ENCODE measurements at places on chromosomes 4 and X. TPM values are rescaled to one million over a fixed set of nuclear protein-coding genes. Genes with fewer than 3 reads are reported as not detected.

GRCh38 chr4:78532046-78532445 is 19.5 kb upstream of the ANXA3 start:
- DNase-seq, result no peak

- DNase-seq, result no peak
Observed at GRCh38 chr4:90002441-90003062, 107.9 kb downstream of the MMRN1 start.

DNA sequence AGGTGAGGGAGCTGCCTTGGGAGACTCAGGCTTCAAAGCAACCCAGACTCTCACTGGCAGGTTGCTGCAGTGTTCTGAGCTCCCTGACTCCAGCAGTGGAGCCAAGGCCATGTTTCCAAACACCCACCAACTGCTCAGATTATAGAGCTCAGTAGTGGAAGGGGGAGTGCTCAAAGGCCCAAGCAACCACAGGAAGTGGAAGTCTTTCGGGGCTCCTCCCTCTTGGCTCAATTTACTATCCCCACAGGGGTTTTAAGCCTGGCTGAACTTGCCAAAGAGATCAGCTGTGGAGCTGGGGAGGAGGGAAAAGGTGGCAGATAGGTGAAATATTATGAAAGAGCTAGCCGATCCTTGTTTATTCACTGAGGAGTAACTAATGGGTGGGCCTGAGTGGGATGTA is 82.5 kb downstream of the HPRT1 start:
- DNase-seq, result no peak

GRCh38 chr4:93842601-93843252 is 14.2 kb downstream of the ATOH1 start:
- DNase-seq, result no peak

- DNase-seq, result peak; percentile 86
Observed at GRCh38 chr4:185504098-185505047, 30.9 kb downstream of the PDLIM3 start.

Gene PAGE1
- not detected for total RNA-seq

- no peak for DNase-seq
Observed at GRCh38 chr4:186569533-186570192, 14.3 kb upstream of the MTNR1A start.

GRCh38 chrX:40082447-40083119 is 15.2 kb downstream of the BCOR start:
- DNase-seq, result no peak

Gene MAMLD1
- total RNA-seq, result 2.7 TPM

- no peak for DNase-seq
Observed at GRCh38 chr4:98284640-98285046, 23.5 kb downstream of the RAP1GDS1 start.

DNA sequence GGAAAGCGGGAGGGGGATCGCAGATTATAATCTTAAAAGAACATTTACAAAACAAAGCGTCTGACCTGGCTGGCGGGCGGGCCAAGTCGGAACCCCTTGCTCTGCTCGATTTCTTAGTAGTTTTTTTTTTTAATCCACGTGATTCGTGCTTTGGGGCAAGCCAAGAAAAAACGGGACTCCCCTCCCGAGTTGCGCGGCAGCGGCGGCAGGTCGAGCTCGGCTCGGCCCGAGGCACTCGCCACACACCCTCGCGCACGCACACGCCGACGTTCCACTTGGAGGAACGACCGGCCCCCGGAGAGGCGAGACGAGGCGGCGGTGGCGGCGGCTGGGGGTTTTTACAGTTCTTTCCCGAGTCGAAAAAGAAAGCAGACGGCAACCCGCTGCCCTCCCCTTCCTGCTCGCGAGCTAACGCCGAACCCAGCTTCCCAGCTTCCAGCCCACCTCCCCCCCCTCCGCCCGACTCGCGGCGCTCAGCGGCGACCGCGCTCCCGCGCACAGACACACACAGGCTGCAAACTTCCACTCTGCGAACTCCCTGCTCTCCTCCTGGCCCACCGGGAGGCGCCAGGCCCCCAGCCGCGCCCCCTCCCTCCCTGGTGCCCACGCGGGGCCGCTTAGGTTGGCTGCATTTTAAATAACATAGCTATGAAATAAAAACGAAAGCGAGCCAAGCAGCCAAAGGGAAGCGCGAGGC is 1.2 kb downstream of the BCOR start:
- DNase-seq, result peak; percentile 60

DNA sequence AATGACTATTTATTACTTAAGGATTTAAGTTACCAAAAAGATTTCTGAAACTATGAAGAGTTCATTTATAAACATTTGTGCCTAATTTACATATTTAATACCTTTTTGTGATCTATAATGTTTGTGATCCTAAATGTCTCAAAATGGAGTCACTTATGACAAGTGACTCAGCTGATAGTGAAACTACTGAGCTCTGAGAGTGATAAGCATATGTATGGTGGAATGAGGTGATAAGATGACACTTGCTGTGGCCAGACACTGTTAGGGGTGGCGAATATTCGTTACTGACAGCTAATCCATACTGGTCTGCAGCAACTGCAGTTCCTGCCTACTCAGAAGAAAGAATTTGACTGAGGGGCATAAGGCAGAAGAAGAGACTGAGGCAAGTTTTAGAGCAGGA is 5.5 kb upstream of the NXF3 start:
- no peak for DNase-seq

- no peak for DNase-seq
Observed at GRCh38 chrX:118666521-118666920, 60.9 kb upstream of the IL13RA1 start.

Gene ATP11C
- total RNA-seq, result 7.2 TPM

Gene CHRDL1
- total RNA-seq, result 37.8 TPM

DNA sequence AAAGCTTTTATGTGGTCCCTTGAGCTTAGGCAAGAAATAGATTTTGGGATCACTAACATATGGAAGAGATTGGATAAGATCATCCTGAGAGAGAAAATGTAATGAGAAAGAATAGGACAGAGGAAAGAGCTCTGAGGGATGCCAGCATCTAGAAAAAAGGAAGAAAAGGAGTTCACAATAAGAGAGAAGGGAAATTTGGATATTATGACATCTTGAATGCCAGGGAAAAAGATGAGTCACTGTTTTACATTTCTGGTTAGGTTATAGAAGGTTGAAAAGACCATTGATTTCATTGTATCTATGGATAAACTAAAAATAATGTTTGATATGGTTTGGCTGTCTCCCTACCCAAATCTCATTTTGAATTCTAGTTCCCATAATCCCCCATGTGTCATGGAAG is 208.5 kb downstream of the MAD2L1 start:
- DNase-seq, result no peak

GRCh38 chr4:4746444-4746843 is 113.0 kb upstream of the MSX1 start:
- DNase-seq, result no peak

DNA sequence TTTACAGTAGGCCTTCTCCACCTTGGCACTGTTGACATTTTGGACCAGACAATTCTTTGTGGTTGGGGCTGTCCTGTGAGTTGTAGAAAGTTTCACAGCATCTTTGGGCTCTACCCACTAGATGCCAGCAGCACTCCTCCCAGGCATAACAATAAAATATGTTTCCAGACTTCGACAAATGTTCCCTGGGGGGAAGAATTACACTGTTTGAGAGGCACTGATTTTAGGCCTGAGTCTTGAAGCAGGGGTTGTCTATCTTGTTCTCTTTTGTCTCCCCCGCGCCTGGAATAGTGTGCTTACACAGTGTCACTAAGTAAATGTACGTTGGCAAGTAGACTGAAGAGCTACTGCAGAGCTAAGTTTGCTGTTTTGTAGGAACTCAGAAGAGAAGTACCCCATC is 254.4 kb upstream of the BOD1L1 start:
- DNase-seq, result no peak

Gene PRRG3
- 1.1 TPM for total RNA-seq

GRCh38 chr4:87363552-87363951 is 27.4 kb downstream of the HSD17B11 start:
- no peak for DNase-seq

Gene TBC1D9
- 15.6 TPM for total RNA-seq

Gene IL13RA2
- 0.37 TPM for total RNA-seq

GRCh38 chr4:176790398-176790797 is 2.3 kb downstream of the VEGFC start:
- DNase-seq, result no peak

DNA sequence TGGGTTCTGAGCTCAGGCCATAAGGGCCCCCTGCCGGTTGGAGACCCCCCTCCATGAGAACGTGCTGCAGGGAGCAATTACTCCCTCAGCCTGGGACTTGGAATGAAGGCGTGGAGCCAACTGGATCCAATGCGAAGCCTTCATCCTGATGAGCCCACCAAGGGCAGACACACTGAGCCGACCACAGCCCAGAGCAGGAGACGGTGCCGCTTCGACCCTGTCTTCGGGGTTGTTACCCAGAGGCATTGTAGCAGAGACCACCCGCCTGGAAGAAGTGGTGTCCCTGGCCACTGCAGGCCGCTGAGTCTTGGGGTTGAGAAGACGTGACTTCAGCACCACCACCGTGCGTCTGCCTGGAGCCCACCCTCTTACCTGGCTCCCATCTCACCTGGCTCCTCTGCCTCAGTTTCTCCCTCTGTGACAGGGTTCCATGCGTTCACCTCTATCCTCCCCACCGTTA is 7.0 kb upstream of the NKX1-1 start:
- DNase-seq, result no peak

GRCh38 chr4:106569146-106570031 is 200.8 kb upstream of the GIMD1 start:
- no peak for DNase-seq

Gene IGBP1
- 39.8 TPM for total RNA-seq

Gene GALNT7
- total RNA-seq, result 5.8 TPM

DNA sequence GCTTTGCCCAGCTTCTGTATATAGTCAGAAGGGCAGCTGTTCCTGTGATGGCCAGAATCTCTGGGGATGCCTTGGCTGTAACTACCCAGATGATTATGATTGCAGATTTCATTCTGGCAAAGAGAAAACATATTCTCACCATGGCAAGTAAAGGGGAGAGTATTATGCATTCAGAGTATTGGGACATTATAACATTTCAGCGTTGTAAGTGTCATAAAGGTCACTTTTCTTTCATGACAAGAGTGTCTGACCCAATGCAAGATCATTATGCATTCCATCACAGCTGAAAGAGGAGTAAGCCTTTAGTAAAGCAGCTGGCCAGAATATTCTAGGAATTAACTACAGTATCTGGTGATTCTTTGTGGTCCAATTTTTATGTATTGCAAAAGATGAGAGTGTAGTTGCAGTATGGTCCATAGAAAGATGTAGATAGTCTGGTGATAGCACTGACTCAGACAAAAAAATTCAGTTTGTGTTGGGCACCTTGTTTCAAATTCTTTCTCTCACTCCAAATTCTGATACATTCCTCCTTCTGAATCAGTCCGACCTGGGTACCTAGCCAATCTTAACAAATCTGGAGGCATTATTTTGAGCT is 2366.3 kb downstream of the PCDH7 start:
- DNase-seq, result no peak

- no peak for DNase-seq
Observed at GRCh38 chr4:97121493-97121892, 1021.8 kb downstream of the STPG2 start.

DNA sequence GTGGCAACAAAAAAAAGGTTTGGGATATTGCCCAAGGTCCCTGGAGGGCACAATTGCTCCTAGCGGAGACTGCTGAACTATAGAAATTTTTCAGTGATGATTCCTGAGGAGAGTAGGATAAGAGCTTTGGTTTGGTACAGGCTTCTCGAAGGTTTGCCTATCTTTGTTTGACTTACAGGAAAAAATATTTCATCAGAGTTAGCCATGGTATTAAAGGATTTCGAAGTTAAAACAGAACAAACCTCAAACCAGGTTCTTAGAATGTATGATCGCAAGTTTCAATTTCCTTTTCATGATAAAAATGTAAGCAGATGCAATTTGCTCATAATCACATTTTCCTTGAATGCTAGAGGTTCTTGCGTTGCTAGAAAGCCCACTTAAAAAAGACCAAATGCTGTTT is 1.7 kb downstream of the EGFL6 start:
- no peak for DNase-seq

Gene CC2D2A
- total RNA-seq, result 7.0 TPM

DNA sequence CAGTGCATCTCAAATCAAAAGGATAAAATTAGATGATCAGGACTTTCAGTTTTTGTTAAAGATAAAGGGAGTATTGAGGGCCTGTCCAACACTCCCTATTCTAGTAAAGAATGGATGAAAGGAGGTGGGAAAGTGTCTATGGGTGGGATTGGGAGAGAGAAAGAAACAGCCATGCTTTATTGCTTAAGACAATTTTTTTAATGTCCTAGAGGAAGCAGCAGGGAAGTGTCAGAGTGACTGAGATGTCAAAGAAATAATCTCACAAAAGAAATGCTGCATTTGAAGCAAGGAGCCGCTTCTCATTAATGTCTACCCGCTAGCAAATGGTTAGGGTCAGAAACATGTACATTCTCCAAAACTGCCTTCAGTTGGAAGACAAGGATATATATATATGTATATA is 117.4 kb upstream of the GALNT7 start:
- no peak for DNase-seq

GRCh38 chr4:127896528-127896927 is 15.8 kb downstream of the PLK4 start:
- no peak for DNase-seq

GRCh38 chrX:86195343-86195742 is 47.1 kb downstream of the DACH2 start:
- DNase-seq, result no peak

- no peak for DNase-seq
Observed at GRCh38 chr4:145315811-145316225, 135.4 kb upstream of the OTUD4 start.

DNA sequence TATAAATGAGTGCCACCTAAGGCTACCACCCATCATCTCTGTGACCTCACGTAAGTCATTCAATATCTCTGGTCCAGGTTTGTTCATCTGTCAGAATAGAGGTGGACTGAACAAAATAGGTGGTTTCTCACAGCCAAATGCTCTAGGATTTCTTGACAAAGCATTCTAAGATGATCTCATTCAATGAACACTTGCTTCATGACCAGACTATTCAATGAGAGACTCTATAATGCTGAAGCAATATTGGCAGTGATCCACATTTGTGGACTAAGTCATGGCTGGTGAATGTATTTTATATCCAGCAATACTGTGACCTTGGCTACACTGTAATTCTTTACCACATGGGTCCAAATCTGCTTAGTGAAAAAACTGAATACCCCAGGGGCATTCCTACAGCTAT is 37.9 kb downstream of the LDB2 start:
- DNase-seq, result no peak

DNA sequence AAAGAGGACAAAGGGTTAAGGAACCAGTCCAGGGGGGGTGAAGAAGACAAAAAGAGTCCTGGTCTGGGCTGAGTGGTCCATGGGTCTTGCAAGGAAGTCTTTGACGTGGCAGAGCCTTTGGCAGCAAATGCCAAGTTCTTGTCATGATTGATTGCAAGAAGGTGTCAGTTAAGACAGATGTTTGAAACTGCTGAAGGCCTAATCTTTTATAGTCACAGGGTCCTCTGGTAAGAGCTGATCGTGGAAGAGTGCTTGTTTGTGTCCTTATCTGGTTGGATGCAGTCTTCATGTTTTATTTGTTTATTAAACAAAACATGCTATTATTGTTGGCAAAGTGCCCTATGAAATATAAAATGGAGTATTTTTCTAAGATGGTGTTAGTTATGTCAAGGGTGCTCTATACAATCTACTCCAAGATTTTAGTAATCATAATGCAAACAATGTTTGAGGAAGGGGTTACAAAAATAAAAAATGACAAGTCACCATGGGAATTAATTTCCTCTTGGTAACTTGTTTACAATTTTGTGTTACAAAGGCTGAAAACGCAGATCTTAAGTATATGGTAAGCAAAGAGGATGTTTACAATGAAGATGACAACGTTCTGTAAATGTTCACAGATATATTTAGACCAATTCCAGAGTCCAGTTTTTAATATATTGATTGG is 85.9 kb downstream of the MAGED4 start:
- DNase-seq, result no peak

Gene CCDC110
- 1.6 TPM for total RNA-seq

Gene LDB2
- 45.4 TPM for total RNA-seq

Gene TAF7L
- total RNA-seq, result not detected

Gene KIAA1210
- total RNA-seq, result 0.03 TPM
